GM23338 (cell line): ENCODE measurements at places on chromosomes 16 and 17. TPM values are rescaled to one million over a fixed set of nuclear protein-coding genes. Genes with fewer than 3 reads are reported as not detected.

Gene CES5A
- total RNA-seq = not detected in 2 replicates

- no peak for DNase-seq
Measured at GRCh38 chr16:12096828-12097522, 120.4 kb downstream of the SNX29 start.

Gene PDP2
- 23.2 and 37.9 TPM in 2 replicates for total RNA-seq

Gene ABCC3
- 0.27 TPM in 1 of 2 replicates, not detected in the other for total RNA-seq

Gene KRTAP2-2
- not detected in 2 replicates for total RNA-seq

- no peak for DNase-seq
Measured at GRCh38 chr17:44272954-44273353, 5.0 kb upstream of the SLC4A1 start.

GRCh38 chr16:55568207-55568606 is 1.7 kb downstream of the CAPNS2 start:
- DNase-seq = no peak

- no peak for DNase-seq
Measured at GRCh38 chr17:79948945-79949655, 86.6 kb downstream of the TBC1D16 start.

DNA sequence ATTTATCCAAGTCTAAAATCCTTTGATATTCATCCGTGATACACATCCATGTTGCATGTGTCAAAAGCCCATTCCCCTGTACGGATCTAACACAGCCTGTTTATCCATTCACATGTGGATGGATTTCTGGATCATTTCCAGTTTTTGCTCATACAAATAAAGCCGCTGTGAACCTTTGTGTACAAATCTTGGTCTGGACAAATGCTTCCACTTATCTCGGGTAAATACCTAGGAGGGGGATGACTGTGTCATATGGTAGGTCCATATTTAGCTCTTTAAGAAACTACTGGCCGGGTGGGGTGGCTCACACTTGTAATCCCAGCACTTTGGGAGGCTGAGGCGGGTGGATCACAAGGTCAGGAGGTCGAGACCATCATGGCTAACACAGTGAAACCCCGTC is 6.3 kb upstream of the TBCD start:
- no peak for DNase-seq

GRCh38 chr16:10514369-10515055 is 65.9 kb downstream of the EMP2 start:
- peak; percentile 79 for DNase-seq

- no peak for DNase-seq
Measured at GRCh38 chr17:39393736-39394135, 7.7 kb downstream of the FBXL20 start.

Gene PSMD11
- 132 and 180 TPM in 2 replicates for total RNA-seq

DNA sequence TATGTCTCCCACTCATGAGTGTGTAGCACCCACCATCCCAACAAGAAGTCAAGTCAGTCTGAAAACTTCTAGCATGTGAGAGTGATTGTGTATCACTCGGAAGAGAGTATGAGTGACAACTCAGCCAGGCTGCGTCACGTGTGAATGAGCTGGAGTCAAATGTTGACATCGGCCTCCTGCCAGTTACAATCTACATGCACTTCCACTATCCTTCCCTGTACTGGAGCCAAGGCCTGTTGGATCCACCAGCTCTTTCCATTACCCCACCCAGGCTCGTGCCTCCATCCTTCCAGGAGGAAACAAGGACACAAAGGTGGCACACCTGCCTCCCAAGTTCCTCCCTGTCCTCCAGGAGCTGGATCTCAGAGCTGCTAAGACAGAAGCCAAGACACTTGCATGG is 64.5 kb downstream of the ASIC2 start:
- DNase-seq = no peak

- peak; percentile 96 for DNase-seq
Measured at GRCh38 chr17:4940555-4941318, 669 bp downstream of the RNF167 start.

GRCh38 chr17:45222014-45222288 is 266 bp downstream of the FMNL1 start:
- DNase-seq = no peak

GRCh38 chr17:12631076-12631475 is 34.6 kb upstream of the MYOCD start:
- no peak for DNase-seq

DNA sequence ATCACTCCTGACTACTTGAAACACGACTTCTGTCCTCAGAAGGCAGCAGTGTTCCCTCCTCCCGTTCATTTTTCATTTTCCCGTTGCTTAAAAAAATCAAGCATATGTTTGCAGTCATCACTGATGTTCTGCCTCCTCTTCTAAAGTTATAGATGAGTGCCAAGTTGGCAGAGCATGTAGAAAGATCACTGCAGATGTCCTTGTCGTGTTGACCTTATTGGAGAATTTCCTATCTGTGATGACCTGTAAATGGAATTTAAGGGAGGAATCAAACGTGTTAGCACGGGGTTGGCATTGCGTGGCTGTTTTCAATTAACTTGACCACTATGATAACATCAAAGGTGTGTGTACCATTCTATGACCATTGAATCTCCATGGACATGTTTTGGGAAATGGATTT is 396.7 kb downstream of the WWOX start:
- no peak for DNase-seq

Gene RGS11
- 0.58 and 1.8 TPM in 2 replicates for total RNA-seq

DNA sequence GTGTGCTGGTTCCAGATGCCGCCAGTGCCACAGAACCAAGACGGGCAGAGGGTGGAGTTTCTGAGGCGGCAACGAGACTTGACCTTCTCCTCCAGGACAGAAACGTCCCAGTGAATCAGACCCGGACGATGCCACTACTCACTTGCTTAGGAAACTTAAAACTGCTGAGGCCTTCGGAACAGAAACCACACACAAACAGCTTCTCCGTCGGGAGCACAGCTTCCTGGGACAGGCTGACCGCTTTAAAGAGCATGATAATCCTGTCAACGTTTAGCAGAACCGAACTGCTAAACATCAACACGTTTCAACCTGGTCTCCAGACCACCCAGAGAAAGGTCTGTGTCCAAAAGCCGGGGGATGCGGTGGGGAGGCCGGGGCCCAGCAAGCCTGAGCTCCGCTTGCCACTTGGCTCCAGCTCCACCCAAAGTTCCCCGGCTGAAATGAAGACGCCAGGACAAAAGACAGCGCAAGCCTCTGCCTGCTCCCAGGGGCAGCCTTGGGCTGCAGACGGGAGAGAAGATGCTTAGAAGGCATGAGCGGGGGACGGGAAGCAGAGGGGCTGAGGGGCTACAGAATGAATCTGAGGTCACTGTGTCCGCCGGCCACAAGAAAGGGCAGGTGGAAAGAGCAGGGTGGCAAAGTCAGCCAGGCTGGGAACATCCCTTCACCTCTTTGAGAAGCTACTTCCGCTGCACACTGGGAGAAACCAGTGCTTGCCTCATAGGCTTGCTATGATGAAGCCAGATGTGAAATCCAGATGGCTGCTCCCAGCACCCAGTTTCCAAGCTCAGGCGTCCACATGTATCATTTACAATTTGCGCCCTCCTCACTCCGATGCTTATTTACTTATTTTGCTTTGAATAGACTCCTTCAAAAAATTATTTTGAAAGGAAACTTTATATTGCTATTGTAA is 69.0 kb downstream of the MRM3 start:
- DNase-seq = no peak

Gene GAS2L2
- total RNA-seq = not detected in 2 replicates

DNA sequence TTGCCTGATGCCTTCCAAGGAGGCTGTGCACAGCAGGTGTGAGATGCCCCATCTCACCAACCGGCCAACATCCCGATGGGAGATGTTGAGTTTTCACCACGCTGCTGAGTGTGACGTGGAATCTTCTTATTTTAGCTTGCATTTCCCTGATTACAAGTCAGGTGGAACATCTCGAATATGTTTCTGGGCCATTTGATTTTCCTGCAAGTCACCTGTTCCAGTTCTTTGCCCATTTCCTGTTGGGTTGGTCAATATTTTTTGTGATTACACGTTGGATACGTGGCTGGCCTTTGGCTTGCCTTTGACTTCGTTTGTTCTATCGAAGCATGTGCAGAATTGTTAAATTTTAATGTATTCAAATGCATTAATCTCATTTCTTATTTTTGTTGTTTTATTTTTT is 8.3 kb upstream of the CDH15 start:
- DNase-seq = no peak

Gene EME1
- total RNA-seq = 5.9 and 15.9 TPM in 2 replicates

DNA sequence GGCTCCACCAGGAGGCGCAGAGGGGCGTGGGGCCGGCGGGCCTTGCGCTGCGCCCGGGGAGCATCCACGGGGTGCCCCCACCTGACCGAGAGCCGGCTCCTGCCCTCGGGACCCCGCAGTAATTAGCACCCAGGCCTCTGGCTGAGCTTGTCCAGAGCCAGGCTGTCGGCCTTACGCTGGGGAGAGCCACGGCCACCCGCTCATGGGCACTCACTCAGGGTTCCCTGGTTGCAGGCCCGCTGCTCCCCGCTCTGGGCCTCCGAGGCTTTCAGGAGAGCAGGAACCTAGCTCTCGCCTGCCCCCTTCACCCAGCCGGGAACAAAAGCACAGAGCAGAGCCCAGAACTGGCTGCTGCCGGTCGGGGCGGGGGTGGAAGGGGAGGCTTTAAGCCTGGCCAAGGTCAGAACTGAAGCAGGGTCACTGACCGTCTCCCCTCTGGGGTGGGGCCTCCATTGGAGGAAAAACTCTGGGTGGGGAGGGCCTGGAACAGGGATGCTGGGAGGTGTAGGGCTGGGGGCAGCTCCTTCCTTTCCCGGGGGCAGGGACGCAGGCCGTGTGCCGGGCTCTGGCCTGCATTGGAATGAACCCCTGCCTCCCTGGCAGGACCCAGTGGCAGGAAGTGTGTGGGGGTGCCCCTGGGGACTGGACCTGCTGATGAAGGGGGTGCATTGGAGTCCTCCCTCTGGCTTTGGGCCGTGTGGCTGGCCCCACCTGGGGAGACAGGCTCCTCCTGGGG is 12.3 kb downstream of the GLIS2 start:
- DNase-seq = peak; percentile 95

GRCh38 chr17:41071606-41072360 is 6.1 kb upstream of the KRTAP2-4 start:
- no peak for DNase-seq

Gene SP2
- 6.0 and 7.6 TPM in 2 replicates for total RNA-seq

GRCh38 chr16:68297908-68298307 is 12.8 kb downstream of the SLC7A6OS start:
- no peak for DNase-seq
